ENCODE measurements at places on chromosomes 12 and 14.
A peak's percentile ranks its signal among the peaks of the same experiment; 100 is the strongest.

DNA sequence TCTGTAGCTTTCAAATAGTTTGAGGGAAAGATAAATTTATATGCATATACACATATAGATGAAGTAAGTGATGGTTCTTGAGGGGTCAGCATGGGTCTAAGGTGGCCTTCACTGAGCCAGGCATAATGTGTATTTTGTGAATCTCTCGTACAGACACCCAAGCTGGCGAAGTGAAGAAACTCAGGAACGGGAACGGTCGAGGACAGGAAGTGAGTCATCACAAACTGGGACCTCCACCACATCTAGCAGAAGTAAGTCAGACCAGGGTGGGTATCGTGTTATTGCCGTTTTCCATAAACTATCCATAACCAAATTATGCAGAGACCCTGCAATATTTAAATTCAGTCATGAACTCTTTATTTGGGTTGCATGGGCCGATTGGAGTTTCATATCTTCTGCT is 15.4 kb upstream of the TNS2 start:
- DNase-seq, result no peak

GRCh38 chr14:67173719-67174118 is 15.5 kb upstream of the GARIN2 start:
- DNase-seq, result no peak

DNA sequence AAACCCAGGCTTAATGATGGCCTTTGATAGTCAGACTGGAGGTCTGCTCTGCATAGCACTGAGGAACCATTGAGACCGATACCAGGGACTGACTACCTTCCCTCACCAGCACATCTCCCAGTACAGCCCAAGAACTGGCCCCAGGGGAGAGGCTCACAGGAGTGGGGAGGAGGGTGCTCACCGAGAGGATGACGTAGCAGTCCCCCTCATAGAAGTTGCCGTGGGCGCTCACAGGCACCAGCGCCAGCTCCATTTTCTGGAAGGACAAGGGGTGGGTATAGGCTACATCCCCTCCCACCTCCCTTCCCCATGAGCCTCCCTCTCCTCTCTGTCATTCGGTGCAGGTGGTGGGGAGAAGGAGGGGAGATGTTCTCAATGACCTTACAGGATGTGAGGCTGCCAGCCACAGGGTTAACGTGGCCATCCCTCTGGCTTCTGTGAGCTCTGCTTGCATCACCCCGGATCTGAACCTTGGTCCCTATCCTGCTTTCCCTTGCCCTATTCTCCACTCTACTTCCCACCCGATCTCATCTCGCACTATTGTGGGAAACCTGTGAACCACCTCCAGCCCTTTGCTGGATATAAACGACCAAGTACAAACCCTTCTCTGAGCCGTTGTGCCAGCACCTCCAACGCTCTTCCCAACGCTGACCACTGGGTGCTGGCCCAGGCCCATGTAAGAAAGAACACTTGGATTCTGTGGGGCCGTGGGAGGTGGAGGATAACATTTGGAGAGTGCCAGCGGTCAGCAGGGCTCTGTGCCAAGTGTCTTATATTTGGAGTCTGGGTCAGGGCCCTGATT is 4.4 kb downstream of the AVIL start:
- DNase-seq, result no peak

DNA sequence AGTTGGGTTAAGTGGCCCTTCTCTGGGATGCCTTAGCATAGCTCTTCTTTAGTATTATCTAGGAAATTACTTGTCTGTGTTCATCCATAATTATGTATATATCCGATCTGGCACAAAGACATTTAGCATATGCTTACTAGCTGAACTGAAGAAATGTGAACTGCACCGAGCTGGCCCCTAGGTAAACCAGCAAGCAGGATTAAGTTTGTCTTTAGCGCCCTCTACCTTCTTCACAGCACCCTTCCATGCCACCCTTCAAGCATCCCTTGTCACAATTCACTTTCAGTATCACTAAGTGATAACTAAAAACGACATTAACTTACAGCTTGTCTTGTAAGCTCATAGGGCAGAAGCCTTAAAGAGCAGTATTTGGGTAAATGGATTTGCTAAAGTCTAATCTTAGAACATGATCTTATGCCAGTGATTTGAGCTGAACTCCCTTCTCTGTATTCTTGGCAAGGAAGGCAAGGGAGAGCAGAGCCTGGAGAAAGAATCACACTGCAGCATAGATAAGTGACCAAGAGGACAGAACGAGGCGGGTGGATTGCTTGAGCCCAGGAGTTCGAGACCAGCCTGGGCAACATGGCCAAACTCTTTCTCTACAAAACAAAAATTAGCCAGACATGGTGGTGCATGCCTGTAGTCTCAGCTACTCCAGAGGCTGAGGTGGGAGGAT is 2.6 kb upstream of the HAL start:
- peak; percentile 79 for DNase-seq

DNA sequence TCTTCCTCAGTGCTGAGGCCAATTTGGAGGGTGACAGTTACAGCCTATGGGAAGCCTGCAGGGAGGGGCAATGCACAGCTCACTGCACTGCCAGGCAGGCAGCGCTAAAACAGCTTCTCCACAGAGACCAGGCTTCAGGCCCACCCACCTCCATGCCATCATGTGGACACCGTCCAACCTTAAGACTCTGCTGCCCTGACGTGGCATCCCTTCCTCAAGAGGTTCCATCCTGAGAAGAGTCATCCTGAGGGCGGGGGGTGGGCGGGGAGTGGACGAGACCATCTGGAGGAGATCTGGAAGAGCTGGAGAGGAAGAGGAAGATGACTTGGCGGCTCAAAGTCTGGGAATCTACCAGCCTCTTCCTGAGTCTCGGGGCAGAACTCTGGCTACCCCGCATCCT is 8.4 kb upstream of the ACVRL1 start:
- DNase-seq, result peak; percentile 44

DNA sequence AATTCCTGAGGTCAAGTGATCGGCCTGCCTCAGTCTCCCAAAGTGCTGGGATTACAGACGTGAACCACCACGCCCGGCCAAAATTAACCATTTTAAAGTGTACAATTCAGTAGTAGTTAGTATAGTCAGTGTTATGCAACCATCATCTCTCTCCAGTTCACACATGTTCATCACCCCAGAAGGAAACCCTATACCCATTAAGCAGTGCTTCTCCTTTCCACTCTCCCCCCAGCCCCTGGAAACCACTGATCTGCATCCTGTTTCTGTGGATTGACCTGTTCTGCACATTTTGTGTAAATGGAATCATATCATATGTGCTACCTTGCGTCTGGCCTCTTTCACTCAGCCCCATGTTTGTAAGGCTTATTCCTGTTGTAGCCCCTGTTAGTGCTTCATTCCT is 52.2 kb downstream of the PHETA1 start:
- DNase-seq, result no peak

DNA sequence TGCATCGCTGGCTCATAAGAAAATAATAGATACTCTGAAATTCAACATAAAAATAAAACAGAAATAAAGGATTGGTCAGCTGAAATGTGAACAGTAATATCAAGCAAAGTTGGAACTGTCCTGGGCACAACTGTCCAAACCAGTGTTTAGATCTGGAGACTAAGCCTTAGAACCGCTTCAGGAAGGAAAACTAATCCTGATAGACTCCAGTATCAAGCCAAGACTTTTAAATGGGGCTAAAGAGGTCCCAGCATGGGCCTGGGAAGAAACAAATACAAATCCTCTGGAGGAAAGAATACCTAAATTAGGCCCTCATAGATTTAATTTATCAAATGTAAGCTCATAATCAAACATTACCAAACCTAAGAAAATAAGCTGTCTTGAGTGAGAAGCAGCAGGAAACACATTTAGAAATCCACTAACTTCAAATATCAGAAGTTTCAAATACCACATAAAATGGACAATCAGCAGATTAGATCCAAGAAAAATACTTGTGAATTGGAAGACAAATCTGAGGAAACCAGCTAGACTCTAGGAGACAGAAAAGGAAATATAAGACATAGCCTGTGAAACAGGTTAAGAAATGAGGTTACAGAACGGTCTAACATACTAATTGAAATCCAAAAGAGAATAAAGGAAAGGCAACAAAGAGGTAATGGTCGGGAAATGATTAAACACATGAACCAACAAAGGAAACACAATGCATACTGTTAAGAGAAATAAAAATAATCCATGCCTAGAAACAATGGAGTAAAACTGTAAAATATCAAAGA is 27.6 kb downstream of the SCAF11 start:
- no peak for DNase-seq

DNA sequence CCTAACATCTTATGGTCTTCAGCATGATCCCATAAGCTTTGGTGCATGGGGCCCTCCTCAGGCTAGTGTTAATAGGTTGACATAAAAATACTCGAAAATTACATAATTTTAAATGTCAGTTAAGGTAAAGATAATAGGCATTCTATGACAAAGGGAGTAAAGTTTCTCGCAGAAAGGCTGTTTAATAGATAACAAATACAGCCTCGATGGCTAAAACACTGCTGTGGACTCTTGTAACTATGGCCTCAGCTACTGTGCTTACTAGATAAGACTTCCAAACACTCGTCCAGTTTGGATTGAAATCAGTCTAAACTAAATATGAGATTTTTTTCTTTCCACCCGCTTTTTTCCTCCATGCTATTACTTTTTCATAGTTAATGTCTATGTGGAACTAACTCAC is 23.2 kb upstream of the MGST1 start:
- DNase-seq, result no peak

DNA sequence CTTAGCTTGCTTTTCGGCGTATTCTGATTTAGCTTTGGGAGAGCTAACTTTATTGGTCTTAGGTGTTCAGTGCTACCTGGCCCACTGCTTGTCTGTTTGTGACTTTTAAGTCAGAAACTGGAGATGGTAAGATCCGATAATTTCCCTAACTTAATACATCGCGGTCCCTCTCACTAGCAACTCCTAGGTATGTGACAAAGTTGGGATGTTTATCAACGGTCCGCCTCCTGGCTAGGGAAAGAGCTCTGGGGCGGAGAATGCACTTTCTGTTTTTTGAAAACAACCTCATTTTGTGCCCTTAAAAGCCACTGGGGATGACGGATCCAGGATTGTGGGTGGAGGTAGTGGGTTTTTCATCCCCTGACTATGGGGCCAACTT is 1.2 kb downstream of the CDKN1B start:
- DNase-seq, result peak; percentile 27

DNA sequence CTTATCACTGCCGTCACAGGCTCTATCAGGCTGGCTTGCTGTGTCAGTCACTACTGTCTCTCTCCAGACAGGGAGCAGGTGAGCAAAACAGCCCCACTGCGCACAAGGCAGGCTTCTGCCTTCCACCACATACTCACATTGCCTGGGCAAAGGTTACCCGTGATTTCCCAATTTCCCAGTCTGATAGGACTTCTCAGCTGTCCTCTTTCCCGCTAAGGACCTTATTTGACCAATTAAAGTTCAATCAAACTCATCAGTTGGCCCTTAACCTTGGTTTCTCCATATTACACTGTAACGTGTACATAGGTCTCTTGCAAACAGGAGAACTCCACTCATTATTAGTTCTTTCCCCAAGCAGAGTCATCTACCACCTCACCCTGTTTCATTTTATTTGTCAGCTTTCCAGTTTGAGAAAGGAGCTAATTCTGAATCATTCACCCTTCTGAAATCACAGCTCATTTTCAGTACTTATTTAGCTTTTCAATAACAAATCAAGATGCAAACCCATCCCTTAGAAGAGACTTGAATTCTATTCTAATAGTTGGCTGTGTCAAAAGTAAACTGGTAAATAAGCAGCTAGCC is 170.8 kb downstream of the ESR2 start:
- no peak for DNase-seq

DNA sequence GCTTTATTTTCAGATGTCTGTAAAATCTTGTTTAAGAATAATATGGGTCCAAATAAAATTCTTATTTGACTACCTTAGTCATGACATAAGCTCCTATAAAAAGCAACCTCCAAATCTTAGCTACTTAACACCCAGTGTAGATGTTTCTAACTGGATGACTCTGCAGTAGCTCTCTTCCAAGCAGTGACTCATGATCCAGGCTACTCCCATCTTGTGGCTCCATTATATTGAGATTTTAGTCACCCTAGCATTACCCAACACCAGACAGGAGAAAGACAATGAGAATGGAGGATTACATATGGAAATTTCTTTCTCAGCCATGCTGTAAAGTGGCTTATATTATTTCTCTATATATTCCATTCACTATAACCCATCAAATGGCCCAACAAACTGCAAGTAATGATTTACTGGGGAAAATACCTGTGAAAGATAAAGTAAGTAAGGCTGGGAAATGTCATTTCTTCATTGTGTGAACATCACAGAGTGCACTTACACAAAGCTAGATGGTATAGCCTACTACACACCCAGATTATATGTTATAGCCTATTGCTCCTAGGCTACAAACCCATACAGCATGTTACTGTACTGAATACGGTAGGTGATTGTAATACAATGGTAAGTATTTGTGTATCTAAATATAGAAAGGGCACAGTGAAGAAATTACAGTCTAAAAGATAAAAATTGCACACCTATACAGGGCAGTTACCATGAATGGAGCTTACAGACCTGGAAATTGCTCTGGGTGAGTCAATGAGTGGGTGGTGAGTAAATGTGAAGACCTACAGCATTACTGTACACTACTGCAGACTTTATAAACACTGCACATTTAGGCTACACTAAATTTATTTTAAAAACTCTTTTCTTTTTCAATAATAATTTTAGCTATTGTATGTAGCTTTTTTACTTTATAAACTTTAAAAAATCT is 163.2 kb downstream of the DYRK2 start:
- peak; percentile 42 for DNase-seq

- DNase-seq, result no peak
These were observed 49.9 kb downstream of the AEBP2 start for GRCh38 chr12:19489168-19489567.

GRCh38 chr12:52209321-52209720 is 17.5 kb upstream of the KRT80 start:
- DNase-seq, result no peak

DNA sequence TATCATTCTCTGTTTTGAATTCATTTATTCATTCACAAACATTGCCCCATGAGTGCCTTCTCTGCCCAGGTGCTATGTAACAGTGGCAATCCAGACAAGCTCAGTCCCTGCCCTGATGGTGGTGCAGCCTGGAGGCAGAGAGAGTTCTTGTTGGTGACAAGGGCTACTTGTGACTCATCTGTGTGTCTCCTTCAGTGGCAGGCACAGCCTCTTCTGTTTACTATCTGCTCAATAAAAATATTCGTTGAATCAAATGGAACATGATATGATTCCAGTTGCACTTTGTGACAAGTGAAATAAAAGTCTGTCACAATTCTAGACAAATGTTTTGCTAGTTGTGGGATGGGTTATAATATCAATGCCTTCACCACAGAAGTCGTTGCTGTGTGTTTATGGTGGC is 20.6 kb upstream of the CPM start:
- no peak for DNase-seq

DNA sequence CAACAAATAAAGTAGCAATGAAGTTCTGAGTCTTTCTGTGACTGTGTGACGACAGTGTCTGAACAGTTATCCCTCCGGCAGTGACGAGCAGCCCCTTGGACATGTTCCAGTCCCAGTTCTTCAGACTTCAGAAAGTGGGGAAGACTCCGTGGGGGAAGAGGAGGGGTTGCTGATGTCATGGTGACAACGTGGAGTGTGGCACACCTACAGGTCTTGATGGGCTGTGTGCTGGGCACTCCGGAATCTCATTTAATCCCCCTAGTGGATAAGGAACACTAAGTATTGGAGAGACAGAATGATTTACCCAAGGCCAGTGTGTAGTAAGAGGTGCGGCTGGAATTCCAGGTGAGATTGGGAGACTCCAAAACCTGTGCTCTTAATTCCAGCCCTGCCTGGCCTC is 280.2 kb downstream of the CACNA1C start:
- no peak for DNase-seq

GRCh38 chr14:105099778-105100177 is 34.5 kb upstream of the GPR132 start:
- no peak for DNase-seq
